Activated gamma-delta T cell treated with anti-CD3 and anti-CD28 coated beads, Interleukin-2, amount 50 U/mL, for 16 hours (primary cell): ENCODE measurements at places on chromosomes 13 and 19.

DNA sequence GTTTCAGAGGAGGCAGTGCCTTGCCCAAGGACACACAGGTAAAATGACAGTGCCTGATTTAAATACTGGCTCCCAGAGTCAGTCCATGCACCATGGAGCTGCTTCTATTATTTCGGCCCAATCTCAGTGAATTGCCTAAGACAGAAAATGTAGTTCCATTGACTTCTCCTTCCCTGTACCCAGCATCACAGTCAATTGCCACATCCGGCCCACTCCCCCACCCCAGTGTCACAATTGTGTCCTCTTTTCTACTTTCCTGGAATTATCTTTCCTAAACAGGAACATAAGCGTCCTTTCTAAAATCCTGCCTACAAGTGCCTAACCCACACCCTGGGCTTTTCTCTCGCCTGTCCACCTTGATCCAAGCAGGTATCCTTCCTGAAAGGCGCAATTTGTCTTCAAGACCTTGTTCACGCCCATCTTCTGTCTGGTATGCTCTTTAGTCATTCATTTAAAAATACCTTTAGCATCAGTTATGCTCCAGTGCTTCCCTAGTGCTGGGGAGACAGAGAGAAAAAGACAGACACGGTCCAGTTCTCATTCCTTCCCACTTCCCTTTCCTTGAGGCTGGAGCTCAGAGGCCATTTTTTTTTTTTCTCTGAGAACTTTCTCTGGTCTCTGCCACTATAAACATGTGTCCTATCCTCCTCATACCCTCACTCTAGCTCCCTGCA is 411.4 kb downstream of the LIG4 start:
- DNase-seq: no peak

- DNase-seq: no peak
These were observed 11.6 kb upstream of the RASA3 start for GRCh38 chr13:114143806-114144605.

DNA sequence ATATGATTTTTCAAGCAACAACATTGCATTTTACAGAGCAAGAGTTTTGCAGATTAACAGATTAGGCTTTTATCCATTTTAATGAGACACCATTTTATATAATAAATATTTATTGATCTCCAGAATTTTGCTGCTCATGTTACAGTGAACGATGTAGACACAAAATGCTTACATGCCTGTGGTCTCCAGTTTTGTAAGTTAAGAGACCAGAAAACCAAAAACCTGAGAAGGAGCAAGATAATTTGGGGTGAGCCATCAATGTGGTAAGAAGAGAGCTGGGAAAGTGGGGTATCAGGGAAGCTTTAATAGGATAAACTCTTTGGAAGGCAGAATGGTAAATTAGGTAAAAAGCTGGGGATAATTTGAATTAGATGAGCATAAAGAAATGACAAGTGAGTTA is 2100.5 kb upstream of the PCDH20 start:
- no peak for DNase-seq

DNA sequence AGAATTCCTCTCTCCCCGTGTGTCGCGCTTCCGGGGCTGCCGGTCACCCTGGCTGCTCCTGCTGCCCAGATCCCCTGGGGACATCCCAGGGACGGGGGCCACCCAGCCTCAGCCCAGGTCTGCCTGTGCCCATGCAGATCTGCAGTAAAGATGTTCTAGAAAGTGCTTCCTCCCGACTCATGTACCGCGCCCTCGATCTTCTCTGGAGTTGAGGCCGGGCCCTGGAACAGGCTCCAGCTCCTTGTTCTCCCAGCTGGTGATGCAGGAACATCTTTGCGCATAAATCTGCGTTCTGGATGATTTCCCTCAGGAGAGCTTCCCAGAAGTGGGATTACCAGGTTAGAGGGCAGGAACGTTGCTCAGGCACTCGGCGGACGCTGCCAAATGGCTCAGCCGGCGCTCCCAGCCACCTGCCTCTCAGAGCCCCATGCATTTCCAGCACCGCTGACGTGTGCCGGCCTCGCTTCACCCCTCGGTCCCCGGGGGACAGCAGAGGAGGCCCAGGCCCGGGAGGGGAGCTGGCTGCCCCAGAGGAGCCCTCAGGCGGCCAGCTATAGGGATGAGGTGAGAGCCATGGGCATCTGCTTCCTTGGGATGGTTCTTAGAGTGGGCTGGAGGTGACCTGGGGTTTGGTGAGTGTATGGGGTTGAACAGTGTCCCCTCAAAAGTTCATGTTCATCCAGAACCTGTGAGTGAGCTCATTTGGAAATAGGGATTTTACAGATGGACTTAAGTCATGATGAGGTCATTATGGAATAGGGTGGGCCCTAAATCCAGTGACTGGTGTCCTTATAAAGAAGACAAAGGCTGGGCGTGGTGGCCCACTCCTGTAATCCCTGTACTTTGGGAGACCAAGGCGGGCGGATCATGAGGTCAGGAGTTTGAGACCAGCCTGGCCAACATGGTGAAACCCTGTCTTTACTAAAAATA is 42.6 kb downstream of the CRTC1 start:
- no peak for DNase-seq

- no peak for DNase-seq
These were observed 133.6 kb upstream of the RNF113B start for GRCh38 chr13:98310485-98311199.

GRCh38 chr13:42762251-42762650 is 19.1 kb upstream of the FAM216B start:
- no peak for DNase-seq

DNA sequence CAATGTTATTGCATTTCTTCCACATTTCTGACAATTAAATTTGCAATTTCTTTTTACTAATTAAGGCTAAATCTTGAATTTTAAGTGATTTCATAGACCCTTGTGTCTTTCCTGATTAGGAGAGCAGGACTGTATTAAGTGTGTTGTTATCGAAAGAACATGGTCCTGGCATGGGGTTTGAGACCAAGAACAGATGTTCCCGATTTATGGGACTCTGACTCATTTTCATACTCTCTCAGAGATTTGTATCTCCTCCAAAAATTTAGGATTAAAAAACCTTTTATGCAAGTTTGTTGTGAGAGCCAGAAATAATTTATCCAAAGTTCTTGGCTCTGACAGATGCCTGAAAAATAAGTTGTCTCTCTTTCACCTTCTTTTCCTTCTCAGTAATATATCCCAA is 589.3 kb upstream of the ARGLU1 start:
- DNase-seq: no peak

GRCh38 chr13:100789968-100790367 is 115.4 kb upstream of the TMTC4 start:
- no peak for DNase-seq
